ENCODE measurements at places on chromosomes 1 and 21.

DNA sequence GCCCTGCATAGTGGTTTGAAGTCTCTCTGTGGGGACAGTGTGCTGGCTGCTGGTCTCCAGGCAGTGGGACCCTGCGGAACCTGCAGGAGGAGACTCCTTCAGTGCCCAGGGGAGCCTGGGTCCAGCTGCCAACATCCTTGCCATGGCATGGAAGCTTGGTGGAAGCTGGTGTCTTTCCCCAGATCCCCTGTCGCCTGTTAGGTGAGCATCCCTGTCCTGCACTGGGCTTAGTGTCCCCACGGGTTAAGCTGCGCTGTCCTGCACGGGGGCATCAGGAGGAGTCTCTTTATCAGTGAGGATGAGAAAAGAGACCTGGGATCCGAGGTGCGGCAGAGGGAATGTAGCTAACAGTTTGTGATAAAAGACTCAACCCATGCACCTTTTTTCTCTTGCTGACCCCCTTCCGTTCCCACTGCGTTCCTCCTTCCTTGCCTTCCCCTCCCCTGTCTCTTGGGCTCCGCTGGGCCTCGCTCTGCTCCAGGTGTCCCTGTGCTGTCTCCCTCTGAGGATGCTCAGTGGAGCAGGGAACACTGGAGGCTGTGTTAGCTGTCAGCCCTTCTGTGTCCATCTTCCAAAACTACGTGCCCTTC, 59.3 kb downstream of the SLC37A1 start:
- no peak for DNase-seq

GRCh38 chr1:200877839-200878551, 5.2 kb downstream of the GPR25 start:
- peak; percentile 73 for DNase-seq

DNA sequence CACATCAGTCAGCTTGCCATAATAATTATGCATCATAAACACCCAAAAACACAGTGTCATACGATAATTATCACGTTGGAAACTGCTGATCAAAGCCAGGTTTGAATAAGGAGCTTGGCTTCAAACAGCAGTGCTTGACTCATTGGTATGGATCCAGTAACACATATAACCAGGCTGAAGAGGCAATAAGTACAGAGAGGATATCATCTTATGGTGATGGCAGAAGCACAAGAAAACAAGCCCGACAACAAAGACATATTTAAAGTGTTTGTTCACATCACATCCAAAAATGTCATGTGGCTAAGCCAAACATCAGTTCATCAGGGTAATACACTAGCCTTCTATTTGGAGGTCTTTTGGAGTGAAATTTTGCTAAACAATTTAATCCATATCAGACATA, 389.7 kb downstream of the NCAM2 start:
- DNase-seq = no peak

- DNase-seq = no peak
Observed at GRCh38 chr1:175683491-175684298, 59.7 kb downstream of the TNR start.

DNA sequence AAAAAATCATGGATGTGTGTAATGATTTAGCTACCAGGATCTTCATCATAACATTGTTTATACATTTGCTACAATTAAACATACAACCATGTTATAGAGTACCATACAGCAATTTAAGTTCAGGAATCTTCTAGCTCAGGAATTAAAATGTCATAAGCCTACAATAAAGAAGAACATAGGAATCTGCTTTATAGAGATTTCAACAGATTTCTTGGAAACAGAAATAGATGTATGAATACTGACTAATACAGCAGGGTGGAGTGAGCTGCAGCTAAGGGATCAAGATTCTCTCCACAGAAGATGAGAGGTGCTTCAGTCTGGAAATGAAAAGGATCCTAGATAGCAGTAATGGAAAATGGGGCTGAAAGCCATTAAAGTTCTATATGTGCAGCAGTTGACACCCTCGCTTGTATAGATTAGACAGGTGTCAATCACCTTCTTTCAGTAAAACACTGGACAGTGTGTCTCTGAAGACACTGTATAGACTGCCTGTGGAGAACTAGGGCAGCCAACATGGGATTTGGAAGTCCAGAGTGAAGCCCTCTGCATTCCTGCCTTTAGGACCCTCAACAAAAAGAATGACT, 73.9 kb downstream of the DNTTIP2 start:
- no peak for DNase-seq

DNA sequence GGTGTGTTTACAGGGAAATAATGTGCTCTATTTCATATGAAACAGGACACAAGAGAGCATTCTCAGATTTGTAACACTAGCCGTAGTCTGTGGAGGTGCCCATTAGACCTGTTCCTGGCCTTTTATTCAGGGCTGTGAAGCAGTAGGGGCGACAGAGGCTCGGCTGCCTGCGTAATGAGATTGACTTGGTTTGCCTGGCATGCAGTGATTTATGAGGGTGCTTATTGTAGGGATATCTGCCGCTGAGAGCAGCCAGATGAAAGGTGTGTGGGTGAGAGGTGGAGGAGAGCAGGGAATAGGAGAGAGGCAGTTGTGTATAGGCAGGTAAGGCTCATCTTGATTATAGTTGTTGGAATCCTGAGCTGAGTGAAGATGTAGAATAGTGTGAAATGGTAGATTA, 51.3 kb downstream of the DNAJC6 start:
- DNase-seq = no peak

DNA sequence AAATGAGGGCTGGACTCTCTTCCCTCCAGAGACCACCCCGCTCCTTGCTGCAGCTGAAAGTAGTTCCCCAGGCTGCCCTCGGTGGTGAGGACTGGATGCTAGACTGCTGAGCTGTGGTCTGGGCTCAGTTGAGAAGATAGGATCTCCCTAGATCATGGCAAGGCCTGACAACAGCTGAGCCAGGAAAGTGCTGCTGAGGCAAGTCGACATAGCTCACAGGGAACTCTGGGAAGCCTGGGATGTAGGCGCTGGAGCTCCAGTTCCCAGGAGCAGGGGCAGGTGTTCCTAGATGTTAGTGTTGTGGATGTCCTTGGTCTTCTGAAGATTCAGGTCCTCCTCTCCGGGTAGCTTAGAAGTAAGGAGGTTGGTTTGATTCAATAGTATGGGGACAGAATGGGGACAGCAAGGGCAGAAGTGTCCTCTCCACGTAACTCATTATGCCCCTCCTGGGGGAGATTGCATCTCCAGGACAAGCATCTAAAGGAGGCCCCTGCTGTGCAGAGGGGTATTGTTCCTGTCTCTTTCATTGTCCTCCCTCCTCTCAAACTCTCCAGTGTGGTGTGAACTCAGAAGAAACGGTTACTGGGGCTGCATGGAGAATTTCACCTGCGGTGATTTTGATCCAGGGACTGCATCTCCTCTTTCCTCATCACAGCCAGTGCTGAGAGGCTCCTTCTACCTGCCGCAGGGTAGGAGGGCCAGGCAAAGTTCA, 3.7 kb downstream of the CYB561D1 start:
- DNase-seq = no peak

DNA sequence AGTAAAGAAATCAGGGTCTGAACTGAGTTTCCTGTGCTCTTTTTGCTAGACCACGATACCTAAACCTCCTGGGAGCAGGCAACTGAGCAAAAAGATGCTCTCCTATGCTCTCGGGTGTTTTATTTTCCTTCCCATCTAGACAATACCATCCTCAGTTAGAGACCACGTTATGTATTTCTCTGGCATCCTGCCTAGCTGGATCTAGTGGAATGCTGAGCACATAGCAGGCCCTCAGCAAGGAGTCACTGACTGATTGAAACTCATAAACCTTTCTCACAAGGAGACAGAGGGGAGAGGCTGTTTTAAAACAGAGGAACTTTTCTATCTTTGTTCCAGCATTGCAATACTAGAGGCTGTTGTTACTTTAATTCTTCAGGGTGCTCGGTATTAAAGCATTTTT, 168.0 kb downstream of the CYYR1 start:
- DNase-seq = no peak

- DNase-seq = no peak
Observed at GRCh38 chr1:206706806-206707366, 22.2 kb downstream of the MAPKAPK2 start.

DNA sequence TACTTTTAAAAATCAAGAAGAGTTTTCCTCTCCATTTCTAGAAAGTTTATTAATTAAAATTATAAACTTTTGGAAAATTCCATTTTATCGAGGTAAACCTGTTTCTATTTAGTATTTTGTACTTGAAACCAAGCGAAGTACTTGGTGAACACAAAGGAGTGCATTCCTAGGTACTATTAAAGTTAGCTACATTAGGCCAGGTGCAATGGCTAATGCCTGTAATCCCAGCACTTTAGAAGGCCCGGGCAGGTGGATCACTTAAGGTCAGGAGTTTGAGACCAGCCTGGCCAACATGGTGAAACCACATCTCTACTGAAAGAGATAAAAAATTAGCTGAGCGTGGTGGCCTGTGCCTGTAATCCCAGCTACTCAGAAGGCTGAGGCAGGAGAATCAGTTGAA, 292.2 kb downstream of the NTNG1 start:
- DNase-seq = no peak

- no peak for DNase-seq
Observed at GRCh38 chr1:52102336-52103013, 39.4 kb upstream of the ZFYVE9 start.

DNA sequence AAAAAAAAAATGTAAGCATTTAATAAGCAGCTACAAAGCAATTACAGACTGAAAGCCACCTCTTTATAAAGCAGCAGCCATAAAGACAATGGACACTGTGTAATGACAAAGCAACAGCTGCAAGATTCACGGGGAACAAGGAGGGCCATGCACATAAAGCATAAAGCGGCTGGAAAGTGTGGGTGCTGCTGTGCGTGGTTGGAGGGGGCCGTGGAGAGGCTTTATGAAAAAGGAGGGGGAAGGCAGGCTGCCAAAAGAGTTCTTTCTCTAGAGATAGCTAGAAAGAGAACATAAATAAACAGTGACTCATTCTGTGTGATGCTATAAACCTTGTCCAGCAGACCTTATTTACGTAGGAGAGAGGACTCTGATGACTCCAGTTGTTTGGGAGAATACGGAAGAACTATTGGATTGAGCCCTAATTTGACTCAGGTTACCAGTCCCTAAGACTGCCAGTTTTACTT, 49.3 kb downstream of the ADAMTS1 start:
- no peak for DNase-seq

GRCh38 chr1:156126630-156127534, 12.4 kb downstream of the LMNA start:
- peak; percentile 89 for DNase-seq

- no peak for DNase-seq
Observed at GRCh38 chr1:54378874-54379554, 27.2 kb downstream of the SSBP3 start.

GRCh38 chr1:6523566-6523965, 30.7 kb downstream of the NOL9 start:
- no peak for DNase-seq

DNA sequence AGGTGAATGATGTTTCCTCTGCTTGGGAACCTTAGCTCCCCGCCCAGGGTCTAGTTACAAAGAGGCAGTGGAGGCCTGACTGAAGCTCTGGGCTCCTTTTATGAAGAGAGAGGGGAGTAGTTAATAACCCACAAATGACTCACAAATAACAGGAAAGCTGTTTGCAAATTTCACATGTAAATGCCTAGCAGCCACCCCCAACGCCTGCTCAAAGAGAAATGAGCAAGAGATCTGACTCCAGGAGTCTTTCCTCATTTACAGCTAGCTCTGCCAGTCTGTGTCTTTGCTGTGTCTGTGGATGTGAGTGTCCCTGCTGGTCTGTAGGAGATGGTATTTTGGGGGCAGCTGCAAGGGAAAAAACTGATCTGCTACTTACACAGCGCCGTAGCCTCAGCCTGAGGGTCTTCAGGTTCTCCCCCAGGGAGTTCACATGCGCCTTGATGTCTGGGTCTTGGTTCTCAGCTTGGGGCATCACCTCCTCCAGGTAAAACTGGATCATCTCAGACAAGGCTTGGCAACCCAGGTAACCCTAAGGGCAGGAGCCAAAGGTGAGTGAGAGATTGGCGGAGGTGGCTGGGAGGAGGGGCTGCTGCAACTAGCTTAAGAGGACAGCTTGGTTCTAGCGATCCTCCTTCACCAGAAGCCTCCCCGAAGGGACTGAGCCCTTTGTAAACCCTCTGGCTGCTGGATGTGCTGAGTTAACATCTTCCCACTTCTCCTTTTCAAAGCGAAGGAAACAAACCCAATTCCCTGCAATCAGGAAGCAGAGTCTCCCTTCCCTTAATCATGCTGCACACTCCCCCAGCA, at the start of gene IL19:
Gene IL19 (plus strand): TSS at position 243 of the 807 bp plus-strand sequence. CDS start 65,890 bp downstream, outside the sequence.
- DNase-seq = no peak

DNA sequence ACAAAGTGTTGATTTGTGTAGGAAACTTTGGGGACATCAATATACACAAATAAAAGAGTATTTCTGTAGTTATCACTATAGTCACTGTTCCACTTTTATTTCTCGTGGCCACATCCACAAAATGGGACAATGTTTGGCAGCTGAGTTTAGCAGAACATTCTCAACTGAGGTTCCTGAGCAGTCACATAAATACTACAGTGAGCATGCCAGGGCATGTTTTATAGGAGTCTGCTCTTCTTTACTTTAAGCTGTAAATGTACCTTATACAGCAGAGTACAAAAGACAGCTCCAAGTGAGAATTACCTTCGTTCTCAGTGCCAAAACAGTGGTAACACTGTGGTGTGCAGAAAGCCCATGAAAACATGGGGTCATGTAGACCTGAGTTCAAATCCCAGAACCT, 5.0 kb downstream of the BTG3 start:
- DNase-seq = no peak

GRCh38 chr1:200819726-200820125, 53.1 kb upstream of the GPR25 start:
- DNase-seq = no peak

DNA sequence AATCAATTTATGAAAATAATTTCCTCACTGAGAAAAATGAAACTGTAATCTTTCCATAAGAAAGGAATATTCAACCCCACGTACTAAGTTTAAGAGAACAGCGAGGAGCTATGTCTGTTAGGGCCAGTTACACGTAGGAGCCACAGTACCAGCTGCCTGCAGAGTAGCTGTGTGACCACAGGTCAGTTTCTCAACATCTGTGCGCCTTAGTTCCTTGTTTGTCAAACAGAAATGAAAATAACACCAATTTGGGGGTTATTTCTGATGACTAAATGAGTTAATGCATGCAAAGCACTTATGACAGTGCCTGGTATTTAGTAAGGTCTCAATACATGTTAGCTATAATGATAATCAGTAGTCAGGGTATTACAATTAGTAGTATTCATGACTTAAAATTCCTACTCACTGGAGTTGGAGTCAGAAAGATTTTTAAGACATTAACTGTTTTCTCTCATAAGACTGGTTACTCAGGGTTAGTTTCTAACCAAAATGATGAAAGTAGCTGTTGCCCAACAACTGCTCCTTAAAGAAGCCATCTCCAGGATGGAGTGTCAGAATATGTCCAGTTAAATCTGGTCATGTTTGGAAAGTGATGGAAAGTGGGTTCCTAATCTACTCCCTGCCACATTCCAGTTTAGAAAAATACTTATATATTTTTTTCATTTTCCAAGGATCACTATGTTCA, 85.8 kb upstream of the ZNF648 start:
- no peak for DNase-seq
